ENCODE measurements at places on chromosomes 5 and 9.

DNA sequence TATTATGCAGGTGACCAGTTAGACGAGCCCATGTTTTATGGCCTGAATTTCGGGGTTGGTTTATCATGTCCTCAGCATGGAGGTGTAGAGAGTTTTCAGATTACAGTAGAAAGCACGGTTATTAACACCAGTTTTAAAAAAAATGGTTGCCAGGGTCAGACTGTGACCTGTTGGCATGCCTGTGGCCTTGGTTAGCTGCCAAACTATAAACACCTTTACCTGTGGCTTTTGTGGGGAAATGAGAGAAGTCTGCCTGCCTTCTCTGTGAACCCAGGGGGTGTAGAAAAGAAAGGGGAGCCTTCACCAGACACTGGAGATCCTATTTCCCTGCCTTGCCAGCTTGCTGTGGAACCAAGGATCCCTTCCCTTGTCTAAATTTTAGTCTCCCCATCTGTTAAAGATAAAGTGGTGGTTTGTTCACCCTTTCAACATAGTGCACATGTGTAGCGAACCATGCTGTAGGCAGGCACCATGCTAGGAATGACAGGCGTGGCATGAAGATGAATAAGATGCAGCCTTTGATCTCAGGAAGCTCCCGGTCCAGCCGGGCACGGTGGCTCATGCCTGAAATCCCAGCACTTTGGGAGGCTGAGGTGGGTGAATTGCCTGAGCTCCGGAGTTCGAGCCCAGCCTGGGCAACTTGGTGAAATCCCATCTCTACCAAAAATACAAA lies 6.1 kb upstream of the PHF19 start:
- no peak for DNase-seq

- no peak for DNase-seq
Measured at GRCh38 chr5:38347896-38348295, 89.5 kb downstream of the EGFLAM start.

GRCh38 chr9:98998441-98999151 lies 54.9 kb downstream of the COL15A1 start:
- no peak for DNase-seq

GRCh38 chr5:76617675-76618074 lies 5.5 kb downstream of the F2RL2 start:
- DNase-seq, result no peak

- DNase-seq, result no peak
Measured at GRCh38 chr5:98635656-98636055, 137.8 kb upstream of the RGMB start.

- no peak for DNase-seq
Measured at GRCh38 chr9:128164307-128164885, 4.3 kb downstream of the BBLN start.

DNA sequence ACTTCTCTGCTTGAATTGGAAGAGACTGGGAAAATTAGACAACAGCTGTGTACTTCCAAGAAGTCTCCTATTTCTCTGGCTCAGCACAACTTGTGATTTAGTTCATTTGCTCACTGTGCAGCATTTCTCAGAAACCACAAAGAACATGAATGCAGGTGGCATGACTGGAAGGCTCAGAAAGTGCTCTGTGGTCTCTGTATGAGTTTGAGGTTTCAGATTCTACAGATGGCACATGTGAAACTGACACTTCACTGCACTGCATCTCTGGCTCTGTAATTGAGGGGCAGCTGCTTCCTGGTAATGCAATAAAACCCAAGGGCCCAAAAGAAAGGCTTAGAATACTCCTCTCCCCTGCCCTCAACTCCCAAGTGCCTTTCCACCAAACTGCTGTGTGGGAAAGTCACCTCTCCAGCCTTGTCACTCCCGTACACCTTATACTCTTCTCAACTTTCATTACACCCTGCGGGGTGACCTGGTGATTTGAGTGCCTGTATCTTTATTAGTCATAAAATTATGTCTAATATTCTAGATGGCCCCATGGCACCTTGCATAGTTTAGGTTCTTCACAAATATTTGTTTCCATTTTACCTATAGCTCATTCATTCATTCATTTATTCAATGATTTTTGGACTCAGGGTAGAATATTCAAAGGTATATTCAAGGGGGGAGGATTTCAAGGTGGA lies 82.5 kb downstream of the ESM1 start:
- DNase-seq, result no peak

- DNase-seq, result no peak
Measured at GRCh38 chr5:74196233-74196632, 444.3 kb downstream of the ENC1 start.

DNA sequence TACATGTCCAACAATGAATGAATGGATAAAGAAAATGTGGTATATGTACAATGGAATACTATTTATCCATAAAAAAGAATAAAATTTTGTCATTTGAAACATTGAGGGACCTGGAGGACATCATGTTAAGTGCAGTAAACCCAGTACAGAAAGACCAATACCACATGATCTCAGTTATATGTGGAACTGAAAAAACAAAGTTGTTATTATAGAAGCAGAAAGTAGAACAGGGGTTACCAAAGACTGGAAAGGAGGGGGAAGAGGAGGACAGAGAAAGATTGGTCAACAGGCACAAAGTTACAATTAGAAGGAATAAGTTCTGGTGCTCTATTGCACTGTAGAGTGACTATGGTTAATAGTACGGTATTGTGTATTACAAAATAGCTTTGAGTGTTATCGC lies 233.8 kb downstream of the SEMA6A start:
- no peak for DNase-seq

GRCh38 chr9:133051966-133052539 lies 9.7 kb upstream of the CEL start:
- no peak for DNase-seq

- DNase-seq, result no peak
Measured at GRCh38 chr5:149497357-149497756, 53.9 kb downstream of the CSNK1A1 start.

DNA sequence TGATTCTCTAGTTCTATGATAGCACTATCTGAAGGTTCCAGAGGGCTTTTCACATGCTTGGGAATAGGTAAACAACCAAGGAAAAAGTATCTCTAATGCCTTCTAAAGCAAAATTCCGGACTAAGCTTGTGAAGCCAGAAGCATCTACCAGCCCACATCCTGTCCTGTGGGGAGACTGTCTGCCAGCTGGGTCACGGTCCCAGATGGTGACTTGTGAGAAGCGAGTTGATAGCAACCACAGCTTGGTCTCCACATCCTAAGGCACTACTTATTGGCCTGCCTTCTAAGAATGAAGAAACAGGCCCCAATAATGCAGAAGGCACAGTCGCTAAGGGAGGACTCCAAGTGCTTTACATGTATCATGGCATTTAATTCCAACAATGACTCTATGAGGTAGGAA lies 184.1 kb upstream of the ADRA1B start:
- DNase-seq, result no peak

GRCh38 chr5:154430466-154430865 lies 15.3 kb upstream of the SAP30L start:
- no peak for DNase-seq

GRCh38 chr5:171226864-171227263 lies 82.2 kb upstream of the TLX3 start:
- no peak for DNase-seq

DNA sequence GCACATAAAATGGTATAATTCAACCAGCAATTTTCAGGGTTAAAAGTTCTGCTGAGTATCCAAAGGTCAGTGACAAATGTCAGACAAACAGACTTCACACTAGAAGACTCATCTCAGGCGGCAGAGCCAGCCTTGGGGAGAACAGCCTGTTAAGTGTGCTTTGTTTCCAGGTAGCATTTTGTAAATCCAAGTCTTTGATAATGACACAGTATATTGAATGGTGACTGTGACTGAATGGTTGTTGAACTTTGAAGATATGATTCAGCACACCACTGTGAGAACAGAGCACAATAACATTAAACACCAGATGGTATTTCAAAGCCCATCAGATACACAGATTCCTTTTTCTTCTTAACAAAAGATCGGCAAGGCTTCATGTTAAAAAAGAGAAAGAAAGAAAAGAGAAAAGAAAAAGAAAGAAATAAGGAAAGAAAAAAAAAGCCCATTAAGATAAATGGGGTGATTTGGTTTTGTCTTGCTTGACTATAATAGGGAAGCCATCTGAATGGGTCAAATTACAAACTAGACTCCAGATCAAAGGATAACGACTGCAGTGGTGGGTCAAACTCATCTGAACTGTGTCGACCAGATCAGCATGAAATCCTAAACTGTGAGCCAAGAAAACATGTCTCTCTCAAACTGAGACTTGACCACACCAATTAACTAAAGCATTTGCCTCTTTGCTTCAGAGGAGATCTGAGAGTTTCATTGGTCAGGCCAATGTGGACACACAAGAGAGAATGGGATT lies 313.0 kb upstream of the ZNF608 start:
- DNase-seq, result no peak

DNA sequence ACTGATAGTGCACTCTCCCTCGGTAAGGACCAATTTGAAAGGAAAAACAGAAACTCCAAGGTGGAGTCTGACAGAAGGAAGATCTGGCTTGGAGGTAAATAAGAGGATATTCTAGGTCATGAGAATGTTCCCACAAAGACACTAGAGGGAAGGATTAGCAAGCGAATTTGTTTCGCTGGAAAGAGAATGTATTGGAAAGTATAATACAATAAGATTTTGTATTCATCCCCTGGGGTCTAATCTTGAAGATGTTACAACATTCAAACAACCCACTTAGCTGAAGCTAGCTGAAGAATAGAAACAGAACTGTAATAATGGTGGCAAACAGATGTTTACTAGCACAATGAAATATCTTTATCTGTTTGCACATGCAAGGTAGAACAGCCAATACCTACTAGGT lies 158.7 kb downstream of the GNAQ start:
- DNase-seq, result no peak

- DNase-seq, result no peak
Measured at GRCh38 chr9:98230789-98231188, 24.7 kb downstream of the TBC1D2 start.

- no peak for DNase-seq
Measured at GRCh38 chr9:21281275-21281674, 23.8 kb downstream of the IFNA5 start.

DNA sequence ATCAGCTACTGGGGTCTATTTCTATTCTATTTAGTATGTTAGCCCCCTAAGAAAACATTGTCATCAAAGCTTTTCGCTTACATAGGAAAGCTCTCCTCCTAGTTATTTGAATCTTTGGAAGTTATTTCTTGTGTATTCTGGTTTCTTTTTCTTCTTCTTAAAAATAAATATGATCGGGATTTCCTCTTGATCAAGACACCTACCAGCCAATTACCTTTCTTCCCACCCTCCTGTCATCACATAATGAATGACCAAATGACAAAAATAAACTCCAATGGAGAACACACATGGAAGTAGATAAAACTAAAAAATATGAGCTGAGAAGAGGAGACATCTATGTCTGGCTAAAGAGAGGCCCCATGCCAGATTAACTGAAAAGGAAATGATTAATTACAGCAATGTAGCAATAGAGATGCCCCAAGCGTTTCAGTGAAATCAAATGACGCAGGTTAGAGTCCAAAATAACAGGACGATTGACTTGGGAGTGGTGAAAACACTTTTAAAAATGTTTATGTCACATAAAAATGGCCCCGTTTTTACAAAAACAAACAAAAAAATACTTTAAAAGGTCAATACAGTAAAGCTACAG lies 59.5 kb upstream of the PCSK1 start:
- DNase-seq, result no peak

- DNase-seq, result no peak
Measured at GRCh38 chr5:52988335-52989024, 672 bp upstream of the ITGA2 start.

- no peak for DNase-seq
Measured at GRCh38 chr9:3329361-3329760, 196.4 kb downstream of the RFX3 start.

GRCh38 chr5:139668064-139668880 lies 20.1 kb downstream of the CXXC5 start:
- DNase-seq, result peak; percentile 21

GRCh38 chr9:70043689-70044489 lies at the start of gene MAMDC2:
MAMDC2 (plus strand) TSS chr9:70043848; CDS start chr9:70044198, 350 bp downstream.
- no peak for DNase-seq

DNA sequence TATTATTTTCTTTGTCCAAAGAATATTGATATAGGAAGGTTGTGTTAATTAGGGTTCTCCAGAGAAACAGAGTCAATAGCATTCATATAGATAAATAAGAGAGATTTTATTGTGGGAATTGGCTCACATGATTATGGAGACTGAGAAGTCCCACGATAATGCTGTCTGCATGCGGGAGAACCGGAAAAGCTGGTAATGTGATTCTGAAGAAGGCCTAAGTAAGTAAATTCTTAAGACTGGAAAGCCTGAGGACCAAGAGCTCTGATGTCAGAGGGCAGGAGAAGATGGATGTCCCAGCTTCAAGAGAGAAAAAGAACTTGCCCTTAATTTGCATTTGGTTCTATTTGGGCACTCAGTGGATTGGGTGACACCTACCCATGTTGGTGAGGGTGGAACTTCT lies 307.4 kb upstream of the C9orf72 start:
- DNase-seq, result no peak

DNA sequence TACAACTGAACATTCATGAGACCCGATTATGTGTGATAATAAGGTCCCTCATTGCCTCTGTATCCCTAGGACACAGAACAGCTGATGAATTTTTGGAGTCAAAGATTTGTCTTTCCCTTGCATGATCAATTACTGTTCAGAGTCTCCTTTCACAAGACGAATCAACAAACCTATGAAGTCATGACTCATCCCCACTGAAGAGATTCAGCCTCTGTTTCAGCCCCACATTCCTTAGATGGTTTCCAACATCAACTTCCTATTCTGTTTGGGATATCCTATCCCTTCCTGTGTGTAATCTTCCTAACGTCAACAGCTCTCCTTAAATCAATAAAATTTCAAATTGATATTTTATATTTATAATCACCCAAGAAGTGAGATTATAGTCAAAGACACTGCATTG lies 199.0 kb downstream of the DNAH5 start:
- no peak for DNase-seq

DNA sequence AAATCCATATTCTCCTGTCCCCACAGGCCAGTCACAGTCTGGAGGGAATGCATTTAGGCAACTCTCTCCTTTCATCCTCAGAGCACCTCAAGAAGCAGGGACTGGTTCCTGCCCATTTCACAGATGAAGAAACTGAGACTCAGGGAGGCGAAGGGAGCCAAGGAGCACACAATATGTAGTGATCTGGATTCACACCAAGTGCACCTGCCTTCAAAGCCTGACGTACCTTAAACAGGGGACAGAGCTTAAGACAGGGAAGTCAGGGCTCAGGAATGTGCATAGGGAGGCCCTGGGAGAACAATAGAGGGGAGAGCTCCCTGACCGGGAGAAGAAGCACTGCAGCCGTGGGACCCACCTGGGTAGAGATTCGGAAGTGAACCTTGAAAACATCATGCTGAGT lies 83.0 kb downstream of the GABBR2 start:
- DNase-seq, result no peak

GRCh38 chr9:113290052-113290607 lies 13.0 kb downstream of the RNF183 start:
- DNase-seq, result no peak

All from bone marrow (tissue), 2 donors.